ENCODE measurements at places on chromosomes 11 and 22. TPM values are rescaled to one million over a fixed set of nuclear protein-coding genes. Genes with fewer than 3 reads are reported as not detected.

The APOBEC3B gene
- 55.8 TPM for total RNA-seq

The TBC1D10A gene
- 11.1 TPM for total RNA-seq

The TST gene
- total RNA-seq, result 37.0 TPM

The HEPN1 gene
- not detected for total RNA-seq

The OR51S1 gene
- not detected for total RNA-seq

The OR10A2 gene
- total RNA-seq, result not detected

The IGHMBP2 gene
- 49.1 TPM for total RNA-seq

The EIF3D gene
- total RNA-seq, result 250 TPM

DNA sequence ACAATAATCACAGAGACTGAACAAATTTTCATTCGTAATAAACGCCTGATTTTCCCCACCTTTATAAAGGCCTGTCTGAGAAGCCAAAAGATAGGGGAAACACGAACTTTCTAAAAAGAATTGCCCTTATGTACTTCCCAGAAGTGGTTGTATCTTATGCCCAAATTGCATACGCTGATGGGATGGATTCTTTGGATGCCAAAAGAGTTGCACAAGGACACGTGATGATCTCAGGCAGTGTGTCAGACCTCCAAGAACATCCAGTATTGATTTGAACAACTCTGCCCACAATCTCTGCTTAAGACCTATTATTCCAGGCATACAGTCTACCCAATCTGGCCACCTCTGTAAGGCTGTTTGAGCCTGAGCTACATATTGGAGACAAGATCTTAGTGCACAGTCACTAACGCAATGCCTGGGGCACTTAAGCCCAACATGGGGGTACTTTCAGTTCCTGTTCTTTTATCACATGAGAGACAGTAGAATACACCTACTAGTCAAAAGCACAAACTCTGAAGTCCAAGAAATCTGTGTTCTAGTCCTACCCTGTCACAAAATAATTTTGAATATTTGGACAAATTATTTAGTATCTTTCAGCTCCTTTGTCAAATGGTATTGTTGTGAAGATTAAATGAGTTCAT, 38.9 kb downstream of the OR10A6 start:
- no peak overlapping the region for H3K4me3 ChIP-seq
- no peak for DNase-seq
- H3K36me3 ChIP-seq, result no peaks in the 10 kb centered on the region
- H3K27ac ChIP-seq, result no peak overlapping the region
- H3K4me1 ChIP-seq, result peaks cover 9% of the 10 kb centered on the region

DNA sequence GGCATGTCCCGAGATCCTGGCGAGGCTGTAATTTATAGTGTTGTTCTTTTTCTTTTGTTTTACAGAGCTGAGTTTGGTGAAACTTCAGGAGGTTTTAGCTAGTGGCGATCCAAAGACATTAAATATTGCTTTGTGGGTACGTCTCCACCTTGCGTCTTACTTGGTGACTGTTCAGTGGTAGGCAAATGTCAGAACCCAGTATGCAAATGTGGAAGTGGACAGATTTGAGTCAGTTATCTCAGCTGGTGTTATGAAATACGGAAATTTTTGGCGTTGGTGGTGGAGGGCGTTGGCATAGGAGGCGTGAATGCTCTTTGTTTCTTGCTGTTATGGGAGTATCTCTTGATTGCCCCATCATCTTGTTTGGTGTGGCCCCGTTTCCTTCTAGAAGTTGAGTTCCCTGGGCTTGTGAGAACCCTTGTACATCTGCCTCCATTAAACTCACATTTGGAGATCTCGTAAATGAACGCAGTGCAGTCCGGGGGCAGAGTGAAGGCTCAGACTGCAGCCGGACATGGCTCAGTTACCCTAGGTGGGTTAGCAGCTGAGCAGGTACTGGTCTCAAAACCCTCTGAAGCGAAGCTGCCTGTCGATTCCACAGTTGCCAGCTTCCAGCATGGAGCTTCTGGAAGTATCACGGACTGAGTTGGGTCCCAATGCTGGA, 39.9 kb downstream of the PTPRJ start:
- H3K27me3 ChIP-seq, result no peaks in the 10 kb centered on the region
- H3K4me3 ChIP-seq, result no peak overlapping the region
- DNase-seq, result no peak
- no peaks in the 10 kb centered on the region for H3K36me3 ChIP-seq

DNA sequence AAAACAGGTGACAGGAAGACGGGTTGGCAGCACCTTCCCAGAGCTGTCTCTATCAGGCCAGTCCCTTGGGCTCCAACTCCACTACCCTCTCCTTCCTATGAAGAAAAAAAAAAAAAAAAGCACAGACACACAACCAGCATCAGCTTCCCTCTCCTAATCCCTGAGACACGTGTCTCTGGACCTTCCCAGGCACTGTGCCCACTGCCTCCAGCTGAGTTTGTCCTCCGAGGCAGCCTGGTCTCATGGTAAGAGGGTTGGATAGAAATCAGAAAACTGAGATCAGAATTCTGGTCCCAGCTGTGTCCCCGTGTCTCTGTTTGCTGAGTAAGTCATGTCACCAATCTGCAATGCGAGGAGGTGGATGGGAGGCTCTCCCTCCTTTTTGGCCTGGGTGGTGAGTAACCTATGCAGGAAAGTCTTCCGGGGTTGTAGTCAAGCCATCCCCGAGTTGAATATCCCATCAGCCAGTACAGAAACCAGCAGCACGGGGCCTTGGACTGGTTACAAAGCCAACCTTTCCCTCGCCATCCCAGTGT, 193.7 kb upstream of the TBCEL start:
- no peak overlapping the region for H3K27ac ChIP-seq
- no peaks in the 10 kb centered on the region for H3K27me3 ChIP-seq
- H3K36me3 ChIP-seq, result no peaks in the 10 kb centered on the region
- no peaks in the 10 kb centered on the region for H3K4me1 ChIP-seq

DNA sequence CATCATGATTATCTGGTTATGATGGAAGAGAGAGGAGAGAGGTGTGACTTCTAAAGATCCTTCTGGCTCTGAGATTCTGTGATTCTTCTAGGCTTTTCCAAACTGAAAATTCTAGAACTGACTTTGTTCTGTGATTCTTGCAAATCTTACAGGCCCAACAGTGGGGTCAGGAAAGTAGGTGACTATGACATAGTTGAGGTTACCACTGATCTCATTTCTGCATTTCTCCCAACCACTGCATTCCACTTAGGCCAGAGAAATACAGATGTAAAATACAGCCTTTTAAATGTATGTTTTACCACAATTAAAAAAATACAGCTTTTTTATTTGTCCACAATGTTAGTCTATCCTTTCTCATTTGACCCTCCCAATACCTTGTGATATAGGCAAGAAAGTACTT, 83.7 kb downstream of the STIM1 start:
- H3K27me3 ChIP-seq, result no peaks in the 10 kb centered on the region
- no peak for DNase-seq
- H3K27ac ChIP-seq, result no peak overlapping the region
- H3K36me3 ChIP-seq, result no peaks in the 10 kb centered on the region
- no peak overlapping the region for H3K4me3 ChIP-seq
- peaks cover 16% of the 10 kb centered on the region for H3K4me1 ChIP-seq

- DNase-seq, result no peak
- H3K4me3 ChIP-seq, result no peak overlapping the region
- no peaks in the 10 kb centered on the region for H3K27me3 ChIP-seq
- H3K4me1 ChIP-seq, result no peaks in the 10 kb centered on the region
- H3K27ac ChIP-seq, result no peak overlapping the region
- peaks cover 14% of the 10 kb centered on the region for H3K36me3 ChIP-seq
Observed at GRCh38 chr11:93686812-93687211, 25.3 kb downstream of the CEP295 start.

DNA sequence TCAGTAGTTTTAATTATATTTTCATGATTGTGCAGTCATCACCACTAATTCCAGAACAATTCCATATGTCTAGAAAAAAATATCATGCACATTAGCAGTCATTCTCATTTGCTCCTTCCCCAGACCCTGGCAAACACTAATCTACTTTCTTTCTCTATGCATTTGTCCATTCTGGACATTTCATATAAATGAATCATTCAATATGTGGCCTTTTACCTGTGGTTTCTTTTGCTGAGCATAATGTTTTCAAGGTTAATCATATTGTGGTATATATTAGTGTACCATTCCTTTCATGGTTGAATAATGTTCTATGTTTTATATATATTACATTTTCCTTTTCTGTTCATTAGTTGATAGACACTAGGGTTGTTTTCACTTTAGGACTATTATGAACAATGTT, 811.1 kb upstream of the RAG2 start:
- no peak overlapping the region for H3K4me3 ChIP-seq
- H3K27me3 ChIP-seq, result no peaks in the 10 kb centered on the region
- H3K4me1 ChIP-seq, result no peaks in the 10 kb centered on the region
- DNase-seq, result no peak
- no peaks in the 10 kb centered on the region for H3K36me3 ChIP-seq

DNA sequence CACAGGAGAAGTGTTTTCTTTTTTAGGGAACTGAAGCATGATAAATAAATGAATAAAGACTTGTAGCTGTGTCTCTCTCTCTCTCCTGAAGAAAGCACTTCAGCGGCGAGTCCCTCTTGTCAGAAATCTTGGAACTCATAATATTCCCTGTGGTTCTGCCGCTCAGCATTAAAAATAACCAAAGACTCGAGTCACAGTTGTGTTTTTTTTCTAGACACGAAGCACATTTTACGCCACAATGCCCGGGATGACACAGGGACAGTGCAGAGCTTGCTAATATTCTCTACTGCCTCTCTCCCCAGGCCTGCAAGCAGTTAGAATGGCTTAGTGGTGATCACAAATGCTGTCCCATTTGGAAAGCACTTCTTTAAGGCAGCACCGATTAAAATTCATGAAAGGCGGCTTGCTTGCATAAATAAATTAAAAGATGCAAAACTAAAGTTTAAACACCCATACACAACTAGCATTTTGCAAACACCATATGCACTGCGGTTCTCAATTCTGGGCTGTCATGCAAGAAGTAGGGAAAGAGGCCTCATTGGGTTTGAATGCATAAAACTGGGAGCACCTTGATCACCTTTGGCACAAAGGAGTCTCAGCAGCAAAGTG, 597.4 kb downstream of the SOX6 start:
- DNase-seq, result no peak
- no peak overlapping the region for H3K27ac ChIP-seq
- no peaks in the 10 kb centered on the region for H3K36me3 ChIP-seq

- H3K36me3 ChIP-seq, result no peaks in the 10 kb centered on the region
- DNase-seq, result no peak
- H3K27ac ChIP-seq, result no peak overlapping the region
- no peak overlapping the region for H3K4me3 ChIP-seq
- H3K27me3 ChIP-seq, result no peaks in the 10 kb centered on the region
Observed at GRCh38 chr11:132256528-132257279, 886.3 kb downstream of the NTM start.

GRCh38 chr11:32573228-32573627, 10.4 kb upstream of the EIF3M start:
- H3K4me1 ChIP-seq, result peaks cover 16% of the 10 kb centered on the region
- H3K27me3 ChIP-seq, result no peaks in the 10 kb centered on the region
- H3K36me3 ChIP-seq, result no peaks in the 10 kb centered on the region
- H3K27ac ChIP-seq, result no peak overlapping the region
- no peak for DNase-seq
- H3K4me3 ChIP-seq, result no peak overlapping the region

DNA sequence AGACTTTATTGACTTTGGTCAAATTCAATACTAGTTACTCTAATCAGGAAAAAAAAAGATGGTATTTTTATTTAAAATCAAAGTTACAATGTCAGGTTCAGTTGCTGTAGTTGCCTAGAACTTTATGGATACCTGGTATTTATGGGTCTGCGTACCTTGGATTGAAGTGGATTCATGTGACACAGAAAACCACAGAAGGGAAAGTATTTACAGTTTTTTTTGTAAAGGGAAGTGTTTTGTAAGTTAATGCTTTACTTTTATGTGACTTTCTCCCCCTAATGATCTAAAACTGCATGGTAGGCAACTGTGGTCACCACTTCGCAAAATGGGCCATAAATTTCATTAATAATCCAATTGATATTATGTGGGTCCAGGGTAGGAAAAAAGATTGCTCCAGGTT, 65.2 kb upstream of the ADA2 start:
- no peak overlapping the region for H3K4me3 ChIP-seq
- DNase-seq, result no peak
- no peaks in the 10 kb centered on the region for H3K36me3 ChIP-seq
- no peaks in the 10 kb centered on the region for H3K27me3 ChIP-seq

GRCh38 chr22:24506802-24507438, 11.8 kb downstream of the UPB1 start:
- H3K36me3 ChIP-seq, result no peaks in the 10 kb centered on the region
- H3K4me1 ChIP-seq, result peaks cover 89% of the 10 kb centered on the region
- no peak overlapping the region for H3K4me3 ChIP-seq
- no peaks in the 10 kb centered on the region for H3K27me3 ChIP-seq
- DNase-seq, result peak; percentile 58

DNA sequence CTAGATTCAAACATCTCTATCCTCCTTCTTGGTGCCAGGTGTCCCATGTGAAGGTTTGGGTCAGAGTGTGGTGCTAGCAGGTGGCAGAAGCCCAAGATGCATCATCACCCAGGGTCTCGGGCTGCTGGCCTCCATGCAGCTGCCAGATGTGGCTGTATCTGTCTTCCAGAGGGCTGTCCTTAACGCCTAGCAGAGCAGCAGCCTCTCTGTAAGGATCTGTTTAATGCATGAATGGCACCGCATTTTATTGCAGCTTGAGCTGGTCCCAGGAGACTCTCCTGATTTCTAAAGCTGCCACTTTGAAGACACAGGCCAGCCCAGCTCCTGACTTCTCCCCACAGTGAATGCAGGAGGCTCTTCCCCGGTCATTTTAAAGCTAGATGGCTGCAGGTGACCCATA, 26.3 kb downstream of the SLC1A2 start:
- H3K27me3 ChIP-seq, result no peaks in the 10 kb centered on the region
- no peak overlapping the region for H3K4me3 ChIP-seq
- H3K36me3 ChIP-seq, result no peaks in the 10 kb centered on the region
- peaks cover 24% of the 10 kb centered on the region for H3K4me1 ChIP-seq
- no peak overlapping the region for H3K27ac ChIP-seq
- no peak for DNase-seq

GRCh38 chr11:65857500-65857852, 504 bp downstream of the CFL1 start:
- peaks cover 15% of the 10 kb centered on the region for H3K4me1 ChIP-seq
- H3K27ac ChIP-seq, result peak overlapping the region; percentile 95
- H3K36me3 ChIP-seq, result peaks cover 9% of the 10 kb centered on the region
- DNase-seq, result peak; percentile 56
- H3K27me3 ChIP-seq, result no peaks in the 10 kb centered on the region
- H3K4me3 ChIP-seq, result peak overlapping the region; percentile 95

DNA sequence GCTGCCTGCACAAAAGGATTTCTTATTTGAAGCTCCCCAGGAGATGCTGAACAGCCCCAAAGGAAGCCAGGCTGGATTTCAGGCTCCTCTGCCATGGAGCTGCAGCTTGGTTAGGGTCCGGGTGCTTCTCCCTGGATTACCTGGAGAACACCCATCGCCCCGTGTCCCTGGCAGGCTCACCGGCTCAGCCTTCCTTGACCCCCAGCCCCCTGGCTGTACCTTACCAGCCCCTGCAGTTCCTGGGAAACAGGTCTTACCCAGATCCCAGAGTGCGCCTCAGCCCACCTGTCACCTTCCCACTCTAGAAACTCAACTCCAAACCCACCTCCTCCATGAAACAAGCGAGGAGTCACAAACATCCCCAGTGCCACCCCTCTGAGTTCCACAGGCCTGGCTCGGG, 45.3 kb upstream of the CD5 start:
- H3K27ac ChIP-seq, result no peak overlapping the region
- H3K36me3 ChIP-seq, result no peaks in the 10 kb centered on the region
- no peaks in the 10 kb centered on the region for H3K27me3 ChIP-seq
- no peak overlapping the region for H3K4me3 ChIP-seq
- no peaks in the 10 kb centered on the region for H3K4me1 ChIP-seq
- peak; percentile 14 for DNase-seq
